Right ventricle myocardium superior (tissue), 1 donor: ENCODE measurements at places on chromosomes 7 and 10.

- DNase-seq, result no peak
Measured at GRCh38 chr10:119190353-119190752, 11.7 kb upstream of the PRDX3 start.

- DNase-seq, result no peak
Measured at GRCh38 chr10:61219696-61220095, 233.5 kb downstream of the TMEM26 start.

DNA sequence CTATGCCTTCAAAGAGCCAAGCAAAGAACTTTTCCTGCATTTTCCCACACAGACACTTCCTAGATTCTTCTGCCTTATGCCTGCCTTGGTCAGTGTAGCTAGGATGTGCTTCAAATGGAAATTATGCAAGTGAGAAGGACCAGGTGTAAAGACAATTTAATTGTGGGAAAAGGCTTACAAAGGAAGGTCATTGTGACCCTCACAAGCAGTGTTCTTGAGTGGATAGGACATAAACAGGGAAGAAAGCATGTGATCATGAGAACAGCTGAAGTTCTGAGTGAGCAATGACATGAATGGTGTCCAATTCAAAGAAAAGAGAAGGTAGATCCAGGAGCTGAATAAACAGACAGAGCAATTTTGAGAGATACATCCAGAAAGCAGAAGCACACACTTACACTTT, 1.3 kb upstream of the PIP start:
- DNase-seq, result no peak

DNA sequence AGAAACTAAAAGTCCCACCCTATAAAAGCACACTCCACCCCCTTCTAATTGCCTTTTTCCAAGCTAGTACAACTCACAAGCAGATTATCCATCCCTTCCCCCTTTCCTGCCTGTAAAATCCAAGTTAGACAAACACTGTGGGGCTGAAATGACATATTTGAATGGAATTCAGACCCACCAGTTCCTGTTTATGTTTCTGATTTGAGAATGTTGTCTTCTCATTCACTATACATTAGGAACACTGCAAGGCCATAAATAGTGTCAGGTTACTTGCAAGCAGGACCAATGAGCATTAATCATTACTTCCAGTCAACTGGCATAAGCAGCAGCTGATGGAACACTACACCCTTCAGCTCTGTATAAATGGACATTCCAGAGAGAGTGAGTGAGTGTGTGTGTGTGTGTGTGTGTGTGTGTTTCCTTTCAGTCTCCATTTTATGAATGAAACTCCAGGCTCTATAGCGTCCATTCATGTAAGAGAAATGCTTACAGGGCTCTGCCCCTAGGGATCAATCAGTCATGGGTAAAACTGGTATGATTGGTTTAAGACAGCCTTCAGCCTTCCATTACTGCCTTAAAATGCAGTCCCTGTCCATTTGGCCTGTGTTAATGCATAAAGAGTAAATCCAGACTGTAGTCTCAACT, 69.3 kb downstream of the ETV1 start:
- DNase-seq, result no peak

GRCh38 chr7:100538348-100538653, 702 bp upstream of the AGFG2 start:
- DNase-seq, result no peak
